ENCODE measurements at places on chromosomes 16 and 17.
A peak's percentile ranks its signal among the peaks of the same experiment; 100 is the strongest.

DNA sequence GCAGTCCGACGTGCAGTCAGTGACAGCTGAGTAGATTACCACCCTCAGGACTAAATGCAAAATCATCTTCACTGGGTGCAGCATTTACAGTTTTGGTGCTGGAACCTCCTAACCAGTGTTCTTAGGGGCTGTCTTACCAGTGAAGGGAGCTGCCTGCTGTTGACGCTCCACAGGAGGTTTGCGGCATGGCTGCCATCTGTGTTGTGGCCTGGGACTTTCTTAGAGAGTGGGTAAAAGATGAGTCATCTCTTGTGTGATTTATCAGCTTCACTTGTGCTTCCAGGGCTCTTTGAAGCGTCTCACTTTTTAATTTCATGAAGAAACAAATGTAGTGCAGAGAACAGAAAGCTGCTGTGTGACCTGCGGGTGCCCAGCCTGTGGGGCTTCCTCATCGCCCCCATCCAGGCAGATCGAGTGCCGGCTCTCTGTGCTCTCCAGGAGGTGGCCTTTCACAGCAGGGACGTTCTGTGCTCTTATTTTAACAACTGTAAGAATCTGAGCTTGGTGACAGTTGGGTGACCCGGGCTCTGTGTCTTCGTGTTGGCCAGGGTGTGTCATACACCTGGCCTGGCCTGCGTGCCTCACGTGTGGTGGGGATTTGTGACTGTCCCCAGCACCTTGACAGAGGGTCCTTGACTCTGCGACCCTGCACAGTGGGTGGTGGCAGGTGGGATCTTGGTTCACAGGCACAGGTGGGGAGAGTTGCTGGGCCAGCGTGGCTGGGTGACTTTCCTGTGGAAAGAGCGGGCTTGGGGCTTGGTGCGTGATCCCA is 24.3 kb upstream of the ZNF750 start:
- peak; percentile 73 for DNase-seq

GRCh38 chr17:927611-928461 is 51.7 kb downstream of the NXN start:
- DNase-seq = no peak

GRCh38 chr17:28878158-28878910 is 19.2 kb downstream of the FLOT2 start:
- no peak for DNase-seq

DNA sequence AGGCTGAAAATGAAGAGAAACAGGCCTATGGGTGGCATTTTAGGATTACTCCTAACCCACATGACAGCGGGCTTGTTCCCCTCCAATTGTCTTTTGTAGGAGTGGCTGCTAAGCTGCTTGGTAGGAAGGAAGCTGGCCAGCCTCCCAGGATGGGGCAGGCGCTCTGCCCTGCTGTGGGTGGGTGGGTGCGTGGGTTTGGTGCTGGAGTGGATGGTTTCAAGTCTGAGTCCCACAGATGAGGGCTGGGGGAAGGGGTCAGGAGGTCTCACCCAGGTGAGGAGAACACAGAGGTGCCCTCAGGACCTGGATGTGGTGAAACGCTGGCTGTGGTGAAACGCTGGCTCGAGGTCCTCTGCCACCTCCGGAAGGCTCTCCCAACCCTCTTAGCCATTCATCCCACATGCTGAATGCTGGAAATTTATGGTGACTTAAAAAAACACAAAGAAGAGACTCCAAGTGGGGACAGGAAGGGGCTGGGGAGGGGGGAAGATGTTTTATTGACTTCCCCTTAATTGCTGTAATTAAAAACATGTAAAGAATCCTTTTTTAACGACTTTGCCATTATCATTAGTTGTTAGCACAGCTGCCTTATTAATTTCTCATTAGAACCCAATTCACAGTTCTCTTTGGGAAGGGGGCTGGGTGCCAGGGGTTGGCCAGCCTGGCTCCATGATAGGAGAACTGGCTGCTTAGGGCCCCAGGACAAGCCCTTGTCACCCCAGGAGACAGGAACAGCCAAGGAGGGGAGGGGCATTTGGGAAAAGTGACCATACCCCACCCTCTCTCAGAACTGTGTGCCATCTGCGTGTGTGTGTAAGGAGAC is 153.5 kb upstream of the CDC42EP4 start:
- no peak for DNase-seq

DNA sequence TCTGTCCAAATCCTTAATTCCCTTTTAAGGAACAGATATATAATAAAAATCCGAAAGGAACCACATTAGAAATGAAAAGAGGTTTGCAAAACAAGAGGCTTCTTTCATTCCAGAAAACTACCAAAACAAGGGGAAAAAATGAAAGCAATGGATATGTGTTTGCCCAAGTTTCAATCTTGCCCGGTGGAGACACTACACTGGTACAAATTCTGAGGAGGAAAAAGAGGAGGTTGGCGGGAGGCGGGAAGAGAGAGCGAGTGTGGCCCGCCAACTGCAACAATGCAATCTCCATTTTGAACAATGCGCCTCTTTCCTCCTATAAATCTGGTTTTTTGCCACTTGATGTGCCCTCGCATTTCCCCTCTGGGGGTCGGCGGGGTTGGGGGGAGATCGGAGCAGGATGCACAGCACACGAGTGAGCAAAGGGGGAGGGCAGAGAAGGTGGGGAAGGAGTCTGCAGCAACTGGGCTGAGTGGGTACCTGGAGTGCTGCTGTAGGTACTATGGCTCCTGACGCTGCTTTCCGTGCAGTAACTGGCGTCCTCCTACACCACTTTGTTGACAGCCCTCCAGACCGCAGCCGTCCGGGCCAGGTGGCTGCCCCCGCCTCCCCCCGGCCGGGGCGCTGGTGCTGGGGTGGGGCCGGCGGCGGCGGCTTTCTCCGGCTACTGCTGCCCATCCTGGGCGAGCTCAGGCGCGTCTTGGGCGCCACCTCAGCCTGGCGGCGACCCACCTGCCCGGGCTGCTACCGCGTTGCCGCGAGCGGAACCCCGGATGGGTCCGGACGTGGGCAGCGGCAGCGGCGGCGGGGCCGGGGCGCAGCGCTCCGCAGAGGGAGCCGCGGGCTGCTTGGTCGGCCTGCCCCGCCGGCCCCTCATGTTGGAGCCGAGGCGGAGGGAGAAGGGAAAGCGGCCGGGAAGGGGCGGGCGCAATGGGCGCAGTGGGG is 93.8 kb upstream of the PLEKHM1 start:
- peak; percentile 53 for DNase-seq

- no peak for DNase-seq
Measured at GRCh38 chr17:57355090-57355859, 99.0 kb downstream of the MSI2 start.

GRCh38 chr16:16120382-16121184 is 102.7 kb downstream of the ABCC6 start:
- DNase-seq = no peak

GRCh38 chr17:35743626-35744328 is 9.3 kb downstream of the GAS2L2 start:
- no peak for DNase-seq

DNA sequence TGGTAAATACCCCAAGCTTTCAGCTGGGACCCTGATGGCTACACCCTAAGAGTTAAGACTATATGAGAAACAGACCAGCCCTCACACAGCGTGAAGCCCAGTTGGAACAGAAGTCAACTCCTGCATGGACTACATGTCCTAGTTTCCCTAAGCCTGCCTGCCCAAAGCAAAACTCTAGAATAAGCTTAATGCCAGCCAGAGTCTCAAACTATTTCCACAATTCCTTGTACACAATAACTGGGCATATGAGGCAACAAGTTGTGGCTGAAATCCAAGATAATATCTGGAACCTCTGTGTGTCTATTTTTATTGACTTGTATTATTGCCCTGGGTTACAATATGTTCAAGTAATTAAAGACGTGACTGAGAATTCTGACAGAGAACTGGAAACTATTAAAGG is 19.4 kb downstream of the MYH10 start:
- no peak for DNase-seq

- peak; percentile 5 for DNase-seq
Measured at GRCh38 chr16:14354561-14355351, 275.3 kb downstream of the PARN start.

DNA sequence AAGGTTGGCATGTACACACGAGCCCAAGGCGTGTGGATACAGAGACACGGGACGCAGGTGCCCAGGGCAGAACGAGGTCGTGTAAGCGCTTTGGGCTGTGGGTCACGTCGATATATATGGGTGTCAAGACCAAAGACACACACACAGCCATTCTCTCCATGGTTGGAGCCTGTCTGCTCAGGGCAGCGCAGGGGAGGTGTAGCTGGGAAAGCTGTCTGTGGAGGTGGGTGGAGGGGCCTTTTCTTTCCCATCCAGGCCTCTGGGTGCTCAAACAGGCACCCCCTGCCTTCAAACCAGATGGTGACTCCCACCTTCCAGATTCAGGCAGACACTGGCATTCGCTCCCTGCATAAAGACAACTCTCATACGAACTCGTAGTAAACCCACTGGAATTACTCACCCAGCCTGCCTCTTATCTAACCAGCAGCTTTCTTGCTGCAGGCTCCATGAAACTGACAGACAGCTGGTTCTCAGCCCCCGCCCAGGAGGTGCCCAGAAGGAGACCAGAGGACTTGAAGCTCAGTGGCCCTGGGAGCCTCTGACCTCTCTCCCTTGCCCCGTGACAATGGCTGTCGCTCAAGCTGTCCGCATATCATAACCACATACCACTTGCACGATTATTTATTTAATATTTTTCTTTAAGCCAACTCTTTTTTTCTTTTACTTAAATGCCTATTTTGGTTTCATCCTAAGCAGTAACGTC is 237.1 kb downstream of the KATNIP start:
- no peak for DNase-seq

- DNase-seq = no peak
Measured at GRCh38 chr17:72512649-72513556, 392.1 kb downstream of the SOX9 start.

GRCh38 chr16:27719106-27719445 is 169.1 kb downstream of the KATNIP start:
- DNase-seq = no peak

GRCh38 chr17:49018116-49018612 is 21.0 kb downstream of the IGF2BP1 start:
- no peak for DNase-seq

DNA sequence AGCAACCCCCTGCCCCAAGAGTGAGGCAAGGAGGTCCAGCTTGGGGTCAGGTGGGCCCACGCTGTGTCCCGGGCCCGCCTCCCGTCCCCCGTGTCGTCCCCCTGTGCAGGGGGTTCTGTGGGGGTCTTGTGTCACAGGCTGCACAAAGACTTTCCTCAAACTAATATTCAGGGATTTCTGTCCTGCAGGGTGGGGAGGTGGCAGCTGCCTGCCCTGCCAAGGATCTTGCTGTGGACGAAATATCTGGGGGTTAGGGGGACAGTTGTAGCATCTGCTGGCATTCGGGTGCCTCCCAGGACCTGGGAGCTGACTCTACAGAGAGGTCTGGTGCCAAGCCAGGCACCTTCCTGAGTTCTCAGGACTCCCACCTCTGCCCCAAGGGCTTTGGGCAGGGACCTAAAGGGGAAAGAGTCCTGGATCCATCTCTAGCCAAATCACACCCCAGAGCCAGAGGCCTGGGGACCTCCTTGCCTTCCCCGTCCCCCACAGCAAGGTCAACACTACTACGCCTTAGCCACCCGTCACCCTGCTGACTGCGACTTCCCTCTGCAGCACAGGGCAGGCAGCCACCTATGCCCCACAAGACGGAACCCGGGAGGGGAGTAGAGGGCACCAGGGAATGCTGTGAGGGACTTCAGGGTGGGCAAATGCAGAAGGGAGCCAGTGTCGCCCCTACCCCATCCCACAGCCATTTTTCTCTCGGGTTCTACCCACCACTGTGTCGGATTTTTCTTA is 59.3 kb downstream of the TMEM132E start:
- DNase-seq = no peak

- peak; percentile 27 for DNase-seq
Measured at GRCh38 chr16:87392821-87393679, 914 bp downstream of the MAP1LC3B start.

GRCh38 chr16:3980253-3981111 is 100.0 kb upstream of the CREBBP start:
- DNase-seq = no peak

- no peak for DNase-seq
Measured at GRCh38 chr16:70644763-70645597, 1.4 kb upstream of the IL34 start.

- no peak for DNase-seq
Measured at GRCh38 chr16:27985981-27986380, 77.5 kb downstream of the GSG1L start.

- DNase-seq = no peak
Measured at GRCh38 chr16:78729687-78730086, 630.2 kb downstream of the WWOX start.

DNA sequence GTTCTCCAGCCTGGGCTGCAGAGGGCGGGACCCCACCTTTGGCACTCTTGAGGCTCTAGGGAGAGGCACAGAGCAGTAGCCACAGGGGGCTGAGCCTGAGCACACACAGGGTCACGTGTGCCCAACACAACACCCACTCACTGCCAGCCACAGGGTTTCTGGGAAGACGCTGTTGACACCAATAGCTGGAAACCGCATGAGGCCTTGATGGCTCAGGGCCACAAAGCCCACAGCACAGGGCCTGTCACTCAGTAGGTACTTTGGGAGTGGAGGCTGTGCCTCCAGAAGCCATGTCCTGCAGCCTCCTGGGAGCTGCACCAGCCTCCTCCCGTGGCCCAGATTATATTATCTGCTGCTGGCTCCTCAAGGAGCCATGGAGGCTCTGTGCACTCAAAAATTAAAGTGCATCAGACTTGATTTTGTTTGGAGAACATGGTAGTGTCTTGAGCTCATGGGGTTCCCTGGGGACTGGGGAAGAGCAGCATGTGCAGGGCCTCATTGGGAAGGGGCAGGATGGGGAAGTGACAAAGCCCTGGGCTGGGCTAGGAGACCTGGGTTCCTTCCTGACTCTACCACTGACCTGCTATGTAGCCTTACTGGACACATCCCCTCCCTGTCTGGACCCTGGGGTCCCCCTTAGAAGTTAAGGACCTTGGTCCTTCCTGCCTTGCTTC is 12.5 kb upstream of the SREBF1 start:
- DNase-seq = peak; percentile 28

GRCh38 chr16:24151482-24151939 is 104.6 kb upstream of the CACNG3 start:
- no peak for DNase-seq

GRCh38 chr17:83173914-83174361 is 94.5 kb downstream of the METRNL start:
- DNase-seq = peak; percentile 3

DNA sequence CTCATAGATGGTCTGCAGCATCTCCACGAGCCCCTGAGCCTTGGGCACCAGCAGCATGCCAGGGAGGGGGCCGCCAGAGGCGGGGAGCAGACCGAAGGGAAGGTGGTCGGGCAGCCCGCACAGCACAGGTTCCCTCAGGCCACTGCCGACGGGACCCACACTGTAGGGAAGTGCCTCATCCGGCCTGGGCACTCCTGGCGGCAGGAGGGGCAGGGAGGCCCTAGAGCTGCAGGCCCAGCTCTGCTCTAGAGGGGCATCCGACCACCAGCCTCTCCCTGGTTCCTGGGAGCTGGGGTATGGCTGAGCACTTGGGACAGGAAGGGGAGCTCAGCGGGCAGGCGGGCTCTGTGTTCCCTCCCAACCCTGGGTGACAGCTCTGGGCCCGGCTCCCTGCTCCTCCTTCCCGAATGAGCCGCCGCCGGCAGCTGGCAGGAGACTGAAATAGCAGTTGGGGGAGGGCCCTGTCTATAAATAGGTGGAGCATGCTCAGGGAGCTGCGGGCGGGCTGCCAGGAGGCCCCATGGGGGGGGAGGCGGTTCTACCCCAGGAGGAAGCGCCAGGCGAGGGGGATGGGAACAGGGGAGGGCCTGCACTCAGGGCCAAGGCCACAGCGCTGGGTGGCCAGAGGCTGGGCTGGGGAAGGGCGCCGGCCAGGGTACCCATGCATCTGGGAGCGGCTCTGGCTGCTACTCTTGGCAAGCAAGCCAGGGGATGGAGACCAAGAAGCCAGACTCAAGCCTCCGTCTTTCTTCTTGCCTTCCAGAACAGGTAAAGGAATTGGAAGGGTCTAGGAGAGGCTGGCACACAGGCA is 12.4 kb downstream of the HDAC5 start:
- DNase-seq = peak; percentile 23

- DNase-seq = no peak
Measured at GRCh38 chr16:1277617-1278282, 21.9 kb downstream of the TPSD1 start.
